ENCODE measurements at places on chromosomes 11 and 22.

DNA sequence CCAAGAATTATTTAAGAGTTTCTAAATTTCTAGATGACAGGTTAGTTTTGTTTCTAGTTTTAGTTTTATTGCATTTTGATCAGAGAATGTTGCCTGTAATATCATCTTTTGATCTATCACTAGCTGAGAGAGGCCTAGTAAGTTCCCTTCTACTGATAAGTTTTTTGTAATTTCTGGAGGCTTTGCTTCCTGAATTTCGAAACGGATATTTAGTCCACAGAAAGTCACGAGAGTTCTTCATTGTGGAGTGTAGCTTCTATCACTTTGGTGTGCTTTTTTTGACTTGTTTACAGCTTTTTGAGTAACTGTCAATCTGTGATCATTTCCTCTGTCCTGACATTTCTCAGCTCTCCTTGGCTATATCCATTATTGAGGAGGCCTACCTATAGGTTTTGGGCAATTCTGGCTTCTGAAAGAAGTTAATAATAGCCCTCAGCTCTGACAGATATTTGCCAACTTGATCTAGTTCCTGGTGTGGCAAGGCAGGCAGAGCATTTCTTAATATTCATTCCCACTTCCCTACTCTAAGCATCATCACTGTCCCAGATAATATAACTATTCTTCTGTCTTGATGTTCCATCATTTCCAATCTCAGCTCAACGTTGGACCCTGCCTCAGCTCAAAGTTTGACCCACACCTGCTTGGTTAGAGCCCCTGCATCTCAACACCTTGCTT, 171.3 kb downstream of the BLID start:
- no peak for DNase-seq

GRCh38 chr11:32902089-32902665, 9.6 kb downstream of the QSER1 start:
- no peak for DNase-seq

- DNase-seq, result no peak
These were observed 27.0 kb downstream of the TSPAN32 start for GRCh38 chr11:2328656-2329354.

DNA sequence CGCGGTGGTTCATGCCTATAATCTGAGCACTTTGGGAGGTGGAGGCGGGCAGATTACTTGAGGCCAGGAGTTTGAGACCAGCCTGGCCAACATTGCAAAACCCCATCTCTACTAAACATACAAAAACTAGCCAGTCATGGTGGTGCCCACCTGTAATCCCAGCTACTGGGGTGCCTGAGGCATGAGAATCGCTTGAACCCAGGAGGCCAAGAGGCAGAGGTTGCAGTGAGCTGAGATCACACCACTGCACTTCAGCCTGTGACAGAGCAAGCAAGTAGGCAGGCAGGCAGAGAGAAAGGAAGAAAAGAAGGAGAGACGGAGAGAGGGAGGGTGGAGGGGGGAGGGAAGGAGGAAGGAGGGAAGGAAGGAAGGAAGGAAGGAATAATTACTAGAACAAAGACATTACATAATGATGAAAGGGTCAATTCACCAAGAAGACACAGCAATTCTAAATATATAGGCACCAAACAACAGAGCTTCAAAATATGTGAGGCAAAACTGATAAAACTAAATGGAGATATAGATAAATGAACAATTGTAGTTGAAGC, 13.8 kb upstream of the CLDN5 start:
- no peak for DNase-seq

- no peak for DNase-seq
These were observed 1166.5 kb downstream of the LRRC4C start for GRCh38 chr11:40292721-40293508.

DNA sequence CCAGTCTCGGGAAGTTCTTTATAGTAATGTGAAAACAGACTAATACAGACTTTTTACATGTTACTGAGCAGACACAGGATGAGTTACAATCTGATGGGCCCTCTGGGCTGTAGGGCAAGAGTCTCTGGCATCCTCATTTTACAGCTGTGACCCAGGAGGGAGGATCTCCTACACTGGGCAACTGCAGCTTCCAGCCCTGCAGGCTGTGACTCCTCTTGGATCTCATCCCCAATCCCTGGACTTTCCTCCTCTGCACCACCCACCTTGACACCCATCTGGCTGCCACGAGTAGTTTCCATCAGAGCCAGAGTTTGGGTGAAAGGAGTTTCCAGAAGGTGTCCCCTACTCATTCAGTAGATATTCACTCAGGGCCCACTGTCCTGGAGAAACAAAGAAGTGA, 48.9 kb upstream of the MYEOV start:
- DNase-seq, result no peak

DNA sequence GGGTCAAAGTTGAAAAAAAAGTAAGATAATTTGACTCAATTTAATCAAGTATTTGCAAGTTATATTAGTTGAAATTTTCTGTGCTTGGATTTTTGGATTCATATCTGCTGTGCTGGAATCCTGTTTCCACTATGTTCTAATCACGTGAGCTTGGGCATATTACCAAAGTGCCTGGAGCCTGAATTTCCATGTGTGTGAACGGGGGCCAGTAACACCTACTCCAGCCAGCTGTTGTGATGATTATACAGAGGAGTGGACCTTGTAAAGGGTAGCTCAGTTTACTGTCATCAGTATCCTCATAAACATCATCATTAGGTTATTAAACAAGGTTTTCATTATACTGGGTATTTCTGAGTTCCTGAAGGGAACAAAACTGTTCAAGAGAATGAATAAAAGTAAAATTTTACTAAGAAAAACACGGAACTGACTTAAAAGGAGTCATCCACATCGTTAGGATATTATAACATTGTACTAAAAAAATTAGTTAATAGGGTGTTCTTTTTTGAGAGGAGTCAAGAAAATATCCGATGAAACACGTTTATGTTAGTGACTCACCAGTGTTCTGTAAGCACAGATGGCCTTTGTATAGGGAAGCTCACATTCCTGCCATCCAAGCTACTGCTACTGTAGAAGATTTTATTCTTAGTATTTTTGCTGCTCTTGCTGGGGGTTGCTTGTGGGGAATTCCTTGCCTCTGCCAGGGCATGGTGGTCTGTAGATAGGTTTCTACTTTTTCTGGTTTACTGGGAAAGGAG, 144.1 kb downstream of the ARHGAP42 start:
- DNase-seq, result no peak

DNA sequence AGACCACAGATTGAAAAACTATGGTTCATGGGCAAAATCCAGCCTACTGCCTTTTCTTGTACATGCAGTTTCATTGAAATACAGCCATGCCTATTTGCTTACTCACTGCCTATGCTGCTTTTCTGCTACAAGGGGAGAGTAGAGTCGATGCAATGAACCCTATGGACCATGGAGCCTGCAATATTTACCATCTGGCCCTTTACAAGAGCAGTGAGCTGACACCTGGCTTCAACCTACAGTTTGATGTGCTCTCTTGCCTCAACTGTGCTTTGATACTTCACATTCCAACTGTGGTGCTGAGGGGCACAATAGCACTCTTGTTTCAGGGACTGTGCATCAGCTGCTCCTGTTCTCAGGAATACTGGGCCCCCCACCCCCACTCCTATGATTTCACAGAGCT, 239.5 kb upstream of the SORL1-AS1 start:
- no peak for DNase-seq

DNA sequence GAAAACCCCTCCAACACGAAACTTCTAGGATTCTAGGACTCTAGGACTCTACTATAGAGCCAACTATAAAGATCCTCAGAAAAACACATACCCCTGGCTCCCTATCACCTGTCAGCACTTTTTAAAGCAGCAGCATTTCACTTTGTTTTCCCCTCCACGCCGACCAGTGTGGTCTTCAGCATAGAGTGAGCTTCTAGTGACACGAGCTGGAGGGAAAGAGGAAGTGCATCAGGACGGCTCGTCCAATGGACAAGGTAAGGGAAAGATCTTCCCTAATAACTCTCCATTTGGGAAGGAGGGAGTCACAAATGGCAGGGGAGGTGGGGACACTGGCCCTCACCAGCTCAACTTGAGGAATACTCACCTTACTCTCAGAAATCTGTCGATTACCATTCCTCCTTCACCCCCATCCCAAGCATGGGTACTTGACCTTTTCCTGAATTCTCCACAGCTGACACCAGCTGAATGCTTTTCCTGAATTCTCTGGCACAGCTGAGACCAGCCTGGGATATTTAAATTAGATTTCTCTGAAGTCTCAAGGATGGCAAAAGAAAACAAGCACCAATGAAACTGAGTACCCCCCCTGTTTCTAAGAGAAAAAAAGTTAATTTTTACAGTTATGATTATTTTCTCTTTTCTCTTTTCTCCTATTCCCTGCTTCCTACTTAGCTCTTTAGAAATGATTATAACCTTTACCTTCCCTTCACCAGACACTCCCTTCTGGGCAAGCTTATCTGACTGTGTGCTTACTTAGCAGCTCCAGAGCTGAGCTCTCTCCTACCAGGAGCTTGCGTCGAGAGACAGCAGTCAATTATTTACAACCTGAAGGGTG, 33.3 kb upstream of the NNMT start:
- no peak for DNase-seq
